ENCODE measurements at places on chromosomes 16 and 17. TPM values are rescaled to one million over a fixed set of nuclear protein-coding genes. Genes with fewer than 3 reads are reported as not detected.

- peak; percentile 25 for DNase-seq
Measured at GRCh38 chr17:72725433-72726068, 366.9 kb downstream of the SLC39A11 start.

- DNase-seq: no peak
Measured at GRCh38 chr17:35171834-35172233, 22.4 kb downstream of the SLC35G3 start.

DNA sequence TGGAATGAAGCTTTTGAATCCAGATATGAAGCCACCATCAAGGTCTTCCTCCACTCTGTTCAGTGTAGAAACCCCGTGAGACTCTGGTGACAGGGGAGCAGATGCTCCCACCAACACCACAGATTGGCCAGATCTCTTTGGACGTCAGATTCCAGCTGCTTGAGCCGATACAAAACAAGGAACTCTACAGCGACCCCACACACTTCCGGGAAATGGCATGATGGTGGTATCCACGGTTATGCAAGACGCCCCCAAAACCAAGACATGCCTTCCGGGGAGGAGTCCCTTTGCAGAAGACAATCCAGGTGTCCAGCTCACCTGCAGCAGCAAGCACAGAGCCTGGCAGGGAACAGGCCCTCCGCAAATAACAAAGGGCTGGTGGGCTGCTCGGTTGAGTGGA is 19.8 kb upstream of the PITPNA start:
- DNase-seq: no peak

DNA sequence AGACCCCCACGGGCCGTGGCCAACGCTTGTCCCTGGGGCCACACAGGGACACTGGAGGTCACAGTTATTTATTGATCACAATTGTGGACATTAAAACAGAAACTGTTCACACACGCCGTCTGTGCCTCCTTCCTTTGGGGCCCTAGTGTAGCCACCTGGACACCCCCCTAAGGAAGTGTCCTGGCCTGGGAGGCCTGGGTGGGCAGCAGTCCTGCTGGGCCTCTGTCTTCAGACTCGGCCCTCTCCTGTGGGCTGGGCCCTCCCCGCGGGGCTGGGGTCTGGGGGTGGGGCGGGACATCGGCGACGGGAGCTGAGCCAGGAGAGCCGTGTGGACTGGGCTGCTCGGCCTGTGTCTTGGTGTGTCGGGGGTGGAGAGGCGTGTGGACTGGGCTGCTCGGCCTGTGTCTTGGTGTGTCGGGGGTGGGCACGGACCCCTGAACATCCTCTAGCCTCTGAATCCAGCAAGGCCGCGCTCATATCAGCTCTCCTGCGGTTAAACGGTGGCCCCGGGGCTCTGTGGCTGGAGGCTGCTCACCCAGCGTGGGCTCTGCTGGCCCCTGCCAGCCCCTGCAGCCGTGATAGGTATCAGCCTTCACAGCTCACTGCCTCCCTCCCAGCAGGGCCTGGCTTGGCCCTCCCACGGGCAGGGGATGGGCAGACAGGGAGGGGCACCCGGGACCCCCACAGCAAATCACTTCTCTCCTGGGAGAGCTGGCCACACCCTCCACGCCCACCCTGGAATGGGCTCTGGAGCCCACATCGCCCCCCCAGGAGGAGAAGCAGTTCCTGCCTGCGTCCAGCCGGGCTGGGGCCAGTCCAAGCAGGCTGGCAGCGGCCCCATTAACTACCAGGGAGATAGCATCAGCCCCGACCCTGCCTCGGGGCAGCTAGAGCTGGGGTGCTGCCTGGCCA is 1.1 kb upstream of the NHLRC4 start:
- no peak for DNase-seq

DNA sequence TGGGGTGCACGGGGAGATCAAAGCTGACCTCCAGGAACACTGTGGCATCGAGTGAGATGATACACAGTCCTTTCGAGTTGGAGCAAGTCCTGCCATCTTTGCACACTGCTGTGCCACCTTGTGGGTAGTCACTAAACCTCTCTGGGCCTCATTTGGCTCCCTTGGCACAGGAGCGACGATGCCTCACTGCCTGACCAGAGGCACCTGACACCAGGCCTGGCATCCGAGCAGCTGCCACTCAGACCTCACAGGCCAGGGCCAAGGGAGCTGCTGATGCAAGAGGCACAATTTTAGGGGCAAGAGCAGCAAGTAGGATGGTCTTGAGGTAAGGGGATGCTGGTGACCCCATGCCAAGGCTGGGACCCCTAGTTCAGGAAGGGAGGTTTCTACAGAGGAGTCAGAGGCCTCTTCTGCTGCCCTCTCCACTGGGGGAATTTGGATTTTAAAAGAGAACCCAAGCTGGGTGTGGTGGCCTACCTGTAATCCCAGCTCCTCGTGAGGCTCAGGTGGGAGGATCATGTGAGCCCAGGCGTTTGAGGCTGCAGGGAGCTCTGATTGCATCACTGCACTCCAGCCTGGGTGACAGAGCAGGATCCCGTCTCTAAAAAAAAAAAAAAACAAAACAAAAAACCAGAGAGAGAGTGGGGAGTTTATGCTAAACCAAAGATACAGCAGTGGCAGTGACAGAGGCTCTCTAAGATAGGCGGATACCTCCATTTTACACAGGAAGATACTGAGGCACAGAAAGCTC is 6.7 kb upstream of the ADGRG1 start:
- DNase-seq: no peak

- DNase-seq: no peak
Measured at GRCh38 chr16:14061732-14062259, 9.3 kb upstream of the MRTFB start.

DNA sequence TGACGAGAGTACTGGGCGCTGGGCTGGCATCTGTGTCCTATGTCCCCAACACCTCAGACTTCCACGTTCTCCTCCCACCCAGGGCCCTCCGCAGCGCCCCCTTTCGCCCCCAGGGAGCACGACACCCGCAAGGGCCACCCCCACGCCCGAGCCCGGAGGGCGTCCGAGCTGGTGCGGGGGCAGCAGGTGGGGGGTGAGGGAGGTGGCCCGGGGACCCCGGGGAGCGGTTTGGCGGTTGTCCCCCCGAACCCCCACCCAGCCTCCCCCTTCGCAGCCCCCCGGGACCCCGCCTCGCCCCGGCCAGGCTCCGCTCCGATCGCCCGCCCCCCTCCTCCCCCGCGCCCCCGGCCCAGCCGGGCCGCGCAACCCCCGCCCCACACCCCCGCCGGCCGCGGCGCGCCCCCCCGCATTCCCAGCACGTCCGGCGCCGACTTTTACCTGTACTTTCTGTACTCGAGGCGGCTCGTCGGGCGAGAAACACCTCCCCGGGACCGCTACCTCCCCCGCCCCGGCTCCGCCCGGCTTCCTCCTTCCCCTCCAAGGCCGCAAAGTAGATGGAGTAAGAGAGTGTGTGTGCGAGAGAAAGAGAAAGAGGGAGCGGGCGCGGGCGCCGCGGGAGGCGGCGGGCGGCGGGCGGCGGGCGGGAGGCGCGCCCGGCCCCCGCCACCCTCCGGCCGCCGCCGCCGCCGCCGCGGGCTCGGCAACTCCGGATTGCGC is 901 bp downstream of the CDYL2 start:
- peak; percentile 31 for DNase-seq

GRCh38 chr17:32516450-32516849 is 29.7 kb downstream of the CDK5R1 start:
- no peak for DNase-seq

GRCh38 chr17:13541032-13541480 is 60.7 kb downstream of the HS3ST3A1 start:
- no peak for DNase-seq

DNA sequence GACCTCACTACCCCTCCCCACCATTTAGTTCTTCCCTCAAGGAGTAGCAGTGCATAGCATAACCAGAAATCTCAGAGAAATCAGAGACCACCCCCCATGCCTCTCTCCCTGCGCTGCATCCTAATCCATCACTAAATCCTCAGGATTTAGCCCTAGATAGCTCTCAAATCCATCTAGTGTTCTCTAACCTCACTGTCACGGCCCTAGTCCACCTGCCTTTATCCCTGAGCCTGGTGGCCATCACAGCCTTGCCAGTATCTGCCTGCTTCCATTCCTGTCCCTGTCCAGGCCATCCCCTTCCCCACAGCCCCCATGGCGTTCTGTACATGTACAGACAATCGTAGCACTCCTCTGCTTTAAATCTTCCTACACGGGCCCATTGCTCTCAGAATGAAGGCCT is 19.1 kb downstream of the CBLN1 start:
- DNase-seq: no peak

- no peak for DNase-seq
Measured at GRCh38 chr16:66651965-66652364, 44.6 kb downstream of the CMTM4 start.

The CLDN6 gene
- not detected for total RNA-seq

The GJD3 gene
- not detected for total RNA-seq

The WFDC1 gene
- total RNA-seq: not detected

Data from T-helper 17 cell (primary cell).